Activated CD8-positive, alpha-beta memory T cell treated with anti-CD3 and anti-CD28 coated beads for 4 hours (primary cell): ENCODE measurements at places on chromosomes 2 and 18.

- DNase-seq = no peak
These were observed 247.5 kb upstream of the LRATD1 start for GRCh38 chr2:14385043-14385442.

DNA sequence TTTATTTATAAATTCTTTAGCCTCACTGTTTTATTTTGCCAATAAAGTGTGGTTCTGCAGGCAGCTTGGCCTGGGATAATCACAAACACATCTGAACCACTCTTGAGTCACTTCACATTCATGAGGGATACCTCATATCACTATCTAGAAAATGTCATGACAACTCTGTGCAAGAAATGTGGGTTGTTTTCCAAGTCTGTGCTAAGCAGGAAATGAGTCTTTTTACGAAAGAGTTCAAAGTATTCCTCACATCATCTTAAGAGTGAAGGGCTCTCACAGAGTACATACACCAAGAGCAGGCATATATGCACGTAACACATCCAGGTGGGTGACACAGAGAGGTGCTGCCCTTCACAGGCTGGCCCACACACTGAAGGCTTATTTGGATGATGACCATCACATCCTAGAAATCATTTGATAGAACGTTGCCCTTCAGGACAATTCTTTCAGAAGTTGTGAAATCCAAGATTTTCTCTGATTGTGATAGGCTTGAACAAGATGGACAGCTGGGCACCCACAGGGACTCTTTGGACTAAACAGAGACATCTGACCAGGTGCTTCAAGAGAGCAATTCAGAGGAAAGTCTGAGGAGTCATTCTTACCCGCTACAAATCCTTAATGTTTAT is 811.1 kb upstream of the LRATD1 start:
- DNase-seq = no peak

DNA sequence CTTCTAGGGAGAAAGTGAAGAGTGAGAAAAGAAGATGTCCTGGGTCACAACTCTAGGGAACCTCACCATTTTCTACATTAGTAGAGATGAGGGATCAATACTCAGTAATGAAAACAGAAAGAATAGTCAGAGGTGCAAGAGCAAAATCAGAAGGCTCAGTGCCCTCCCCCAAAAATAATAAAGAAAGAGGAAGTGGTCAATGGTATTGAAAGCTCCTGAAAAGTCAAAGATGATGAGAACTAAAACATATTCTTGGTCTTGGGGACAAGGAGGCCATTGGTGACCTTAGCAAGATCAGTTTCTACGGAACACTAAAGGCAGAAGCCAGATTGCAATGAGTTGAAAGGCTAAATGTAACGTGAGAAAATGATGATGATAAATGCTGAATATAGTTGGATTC is 24.5 kb upstream of the MYO1B start:
- no peak for DNase-seq

DNA sequence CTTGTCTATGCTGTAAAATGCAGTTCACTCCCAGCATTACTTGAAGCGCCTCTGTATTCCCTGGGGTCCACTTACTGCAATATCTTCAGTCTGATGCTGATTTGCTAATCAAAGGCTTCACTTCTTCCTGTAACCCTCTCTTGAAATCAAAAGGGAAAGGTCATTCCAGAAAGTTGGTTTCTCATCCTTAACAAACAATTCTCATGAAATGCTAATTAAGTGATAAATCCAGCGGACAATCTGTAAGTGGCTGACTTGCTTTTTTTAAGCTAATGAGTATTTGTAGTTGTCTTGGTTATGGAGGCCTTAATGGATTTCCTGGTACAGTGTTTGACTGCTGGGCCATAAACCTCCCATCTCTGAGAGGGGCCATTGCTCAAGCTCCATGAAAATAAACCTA is 499.6 kb upstream of the HS6ST1 start:
- no peak for DNase-seq

GRCh38 chr2:175372704-175373701 is 191.5 kb upstream of the ATP5MC3 start:
- DNase-seq = no peak

DNA sequence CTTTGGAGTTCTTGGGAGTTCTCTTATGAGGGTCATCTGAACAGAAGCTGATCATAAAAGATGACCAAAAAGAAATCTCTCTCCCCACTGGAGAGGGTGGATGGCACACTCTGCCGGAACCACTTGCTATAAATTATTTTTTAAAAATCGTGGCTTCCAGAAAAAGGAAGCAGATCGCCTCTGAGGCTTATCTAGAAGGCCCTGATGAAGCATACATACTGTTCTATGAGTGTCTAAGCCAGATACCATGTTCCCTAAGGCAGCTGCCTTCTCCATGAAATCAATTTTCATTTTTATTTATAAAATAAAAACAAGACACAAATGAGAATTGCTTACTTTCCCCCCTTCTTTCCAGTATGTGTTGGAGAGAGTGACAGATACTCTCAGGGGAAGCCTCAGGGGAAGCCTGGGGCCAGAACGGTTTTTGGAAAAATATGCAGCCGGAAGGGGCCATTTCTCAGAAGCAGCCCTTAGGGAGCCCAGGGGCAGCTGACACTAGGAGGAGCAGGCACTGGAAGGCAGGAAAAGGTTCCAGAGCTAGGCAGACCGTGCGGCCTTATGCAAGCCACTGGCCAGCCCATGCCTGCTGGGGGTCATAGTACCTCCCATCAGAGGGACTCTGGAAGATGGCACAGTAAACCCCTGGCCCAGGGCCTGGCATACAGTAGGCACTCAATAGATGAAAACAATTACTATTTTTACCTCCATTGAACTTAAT is 130.6 kb downstream of the CABLES1 start:
- DNase-seq = no peak

- no peak for DNase-seq
These were observed 96.0 kb downstream of the CDH2 start for GRCh38 chr18:28080876-28081300.

- no peak for DNase-seq
These were observed 23.4 kb downstream of the DNAH6 start for GRCh38 chr2:84539729-84540128.

DNA sequence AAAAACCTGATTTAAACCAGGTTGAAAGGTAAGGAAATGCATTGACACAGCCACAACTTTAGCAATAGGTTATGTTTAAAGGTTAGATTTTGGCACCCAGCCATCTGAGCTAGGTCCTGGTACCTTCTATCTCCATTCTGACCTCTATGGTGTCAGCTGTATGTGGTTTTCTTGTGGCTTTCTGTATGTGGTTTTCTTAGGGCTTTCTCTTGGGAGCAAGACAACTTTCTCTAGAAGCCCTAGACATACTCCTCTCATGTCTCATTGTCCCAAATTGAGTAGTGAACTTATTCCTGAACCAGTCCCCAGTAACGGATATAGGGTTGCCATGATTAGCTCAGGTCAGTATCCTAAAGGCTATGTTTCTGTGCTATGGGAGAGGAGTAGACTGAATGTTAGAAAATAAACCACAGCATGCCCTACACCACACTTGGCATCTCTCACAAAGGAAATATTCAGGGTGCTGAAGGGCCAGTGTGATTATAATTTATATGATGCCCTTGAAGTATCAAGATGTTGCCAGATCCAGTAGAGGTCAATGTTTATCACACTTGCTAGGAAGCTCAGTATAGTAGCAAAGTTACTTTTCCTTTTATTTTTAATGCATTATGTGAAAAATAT is 176.1 kb downstream of the CAPN13 start:
- no peak for DNase-seq

- DNase-seq = no peak
These were observed 432.3 kb downstream of the PID1 start for GRCh38 chr2:228838819-228839218.

GRCh38 chr18:27017901-27018500 is 152.5 kb upstream of the AQP4 start:
- DNase-seq = no peak

DNA sequence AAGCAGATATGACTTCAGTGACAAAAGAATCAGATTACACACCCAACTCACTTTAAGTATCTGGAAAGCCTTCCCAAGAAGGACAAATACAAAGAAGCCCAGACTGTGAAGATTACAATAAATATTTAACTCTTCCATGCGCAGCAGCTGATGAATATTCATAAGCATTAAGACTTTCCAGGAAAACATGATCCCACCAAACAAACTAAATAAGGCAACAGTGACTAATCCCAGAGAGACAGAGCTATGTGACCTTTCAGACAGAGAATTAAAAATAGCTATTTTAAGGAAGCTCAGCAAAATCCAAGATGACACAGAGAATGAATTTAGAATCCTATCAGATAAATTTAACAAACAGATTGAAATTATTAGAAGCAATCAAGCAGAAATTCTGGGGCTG is 108.2 kb upstream of the UBE2E3 start:
- DNase-seq = no peak

DNA sequence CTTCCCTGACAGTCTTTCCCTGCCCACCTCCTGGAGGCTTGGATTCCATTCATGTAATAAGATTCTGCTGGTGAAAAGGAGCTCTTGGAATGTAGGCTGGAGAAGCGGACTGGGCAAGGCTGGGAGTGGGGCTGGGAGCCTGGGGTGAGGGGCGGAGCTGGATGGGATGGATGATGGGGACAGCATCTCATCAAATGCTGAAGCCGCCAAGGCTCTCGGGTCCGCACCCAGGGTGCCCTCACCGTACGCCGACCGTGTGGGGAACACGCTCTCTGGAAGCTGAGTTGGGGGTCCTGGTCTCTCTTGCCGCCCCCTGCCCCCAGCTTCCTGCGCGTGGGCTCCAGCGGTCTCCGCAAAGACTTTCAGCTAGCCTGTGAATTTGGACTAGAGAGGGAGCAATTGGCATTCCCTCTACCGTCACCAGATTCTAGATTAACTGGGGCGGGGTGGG is 9.1 kb downstream of the RAX start:
- DNase-seq = no peak

- DNase-seq = no peak
These were observed 178.3 kb upstream of the HDAC4 start for GRCh38 chr2:239579081-239579480.

GRCh38 chr2:118940486-118941120 is 1.4 kb upstream of the MARCO start:
- no peak for DNase-seq
